ENCODE measurements at places on chromosomes 2 and 18.

GRCh38 chr2:43293744-43294695 is 67.6 kb upstream of the ZFP36L2 start:
- DNase-seq, result peak; percentile 99

DNA sequence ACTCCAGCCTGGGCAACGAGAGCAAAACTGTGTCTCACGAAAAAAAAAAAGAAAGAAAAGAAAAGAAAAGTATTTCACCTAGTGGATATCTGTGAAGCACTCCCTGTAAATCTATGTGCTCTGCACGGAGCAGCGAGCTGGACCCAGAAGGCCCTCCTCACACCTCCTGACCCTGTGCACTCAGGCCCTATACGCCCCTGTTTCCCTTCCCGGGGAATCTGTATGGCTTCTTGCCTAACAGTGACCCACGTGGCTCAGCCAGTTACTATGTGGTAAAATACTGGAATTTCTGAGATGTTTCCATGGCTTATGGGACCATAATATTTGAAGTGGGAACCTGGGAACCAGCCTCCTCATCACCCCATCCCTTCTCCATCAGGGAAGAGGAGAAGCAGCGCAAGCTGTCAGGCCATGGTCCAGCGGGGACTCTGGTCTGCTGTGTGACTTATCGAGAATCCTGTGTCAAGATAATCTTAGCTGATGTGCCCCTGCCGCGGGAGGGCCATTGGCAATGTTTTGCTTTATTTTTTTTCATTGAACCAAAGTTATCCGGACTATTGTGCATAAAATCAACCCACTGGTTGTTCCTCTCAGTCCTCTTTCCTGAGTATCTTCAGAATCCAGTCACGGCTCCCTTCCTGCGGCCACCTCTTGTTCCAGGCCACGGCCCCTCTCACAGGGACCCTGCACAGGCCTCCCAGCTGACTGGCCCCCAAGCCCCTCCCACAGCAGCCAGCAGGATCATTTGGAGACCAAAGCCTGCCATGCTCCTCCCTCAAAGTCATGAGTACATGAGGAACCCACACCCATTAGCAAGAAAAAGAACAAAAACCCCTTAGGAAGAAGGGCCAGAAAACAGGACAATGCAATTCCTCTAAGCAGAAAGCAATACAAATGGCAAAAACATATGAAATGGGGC is 30.6 kb downstream of the SDC1 start:
- DNase-seq, result no peak

GRCh38 chr2:33495683-33496082 is 19.2 kb downstream of the RASGRP3 start:
- no peak for DNase-seq

GRCh38 chr18:36149514-36150289 is 20.0 kb downstream of the ELP2 start:
- DNase-seq, result no peak

- DNase-seq, result peak; percentile 13
Measured at GRCh38 chr2:177550264-177551200, 158.0 kb downstream of the AGPS start.

GRCh38 chr2:196278491-196278911 is 107.1 kb upstream of the STK17B start:
- DNase-seq, result peak; percentile 94

DNA sequence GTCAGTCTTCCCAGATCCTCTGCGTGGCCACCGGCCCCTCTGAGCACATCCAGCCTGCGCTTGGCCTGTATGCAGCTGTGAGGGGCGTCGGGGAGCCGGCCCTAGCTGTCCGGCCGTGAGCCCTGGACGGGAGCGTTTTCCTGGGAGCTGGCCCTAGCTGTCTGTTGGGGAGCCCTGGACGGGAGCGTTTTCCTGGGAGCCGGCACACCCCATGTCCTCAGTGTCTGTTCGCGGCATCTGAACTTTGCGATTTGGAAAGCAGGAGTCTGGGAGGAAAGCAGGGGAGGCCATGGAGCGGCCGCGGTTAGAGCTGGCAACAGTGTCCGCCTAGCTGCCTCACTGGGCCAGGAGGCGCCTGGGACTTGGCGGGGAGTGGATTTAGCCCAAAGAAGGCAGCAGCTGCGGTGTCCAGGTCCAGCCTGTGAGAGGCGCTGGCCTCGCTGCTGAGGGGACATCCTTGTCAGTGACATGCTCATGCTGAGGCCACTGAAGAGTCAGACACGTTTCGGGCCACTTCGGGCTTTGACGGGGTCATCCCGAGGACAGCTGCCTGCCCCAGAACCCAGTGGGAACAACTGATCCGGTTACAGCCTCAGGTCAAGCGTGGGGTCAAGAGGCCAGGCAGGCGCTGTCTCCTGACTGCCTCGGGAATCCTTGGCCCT is 75.8 kb downstream of the KCNG2 start:
- no peak for DNase-seq

GRCh38 chr2:144421606-144422510 is 98.1 kb downstream of the ZEB2 start:
- no peak for DNase-seq

DNA sequence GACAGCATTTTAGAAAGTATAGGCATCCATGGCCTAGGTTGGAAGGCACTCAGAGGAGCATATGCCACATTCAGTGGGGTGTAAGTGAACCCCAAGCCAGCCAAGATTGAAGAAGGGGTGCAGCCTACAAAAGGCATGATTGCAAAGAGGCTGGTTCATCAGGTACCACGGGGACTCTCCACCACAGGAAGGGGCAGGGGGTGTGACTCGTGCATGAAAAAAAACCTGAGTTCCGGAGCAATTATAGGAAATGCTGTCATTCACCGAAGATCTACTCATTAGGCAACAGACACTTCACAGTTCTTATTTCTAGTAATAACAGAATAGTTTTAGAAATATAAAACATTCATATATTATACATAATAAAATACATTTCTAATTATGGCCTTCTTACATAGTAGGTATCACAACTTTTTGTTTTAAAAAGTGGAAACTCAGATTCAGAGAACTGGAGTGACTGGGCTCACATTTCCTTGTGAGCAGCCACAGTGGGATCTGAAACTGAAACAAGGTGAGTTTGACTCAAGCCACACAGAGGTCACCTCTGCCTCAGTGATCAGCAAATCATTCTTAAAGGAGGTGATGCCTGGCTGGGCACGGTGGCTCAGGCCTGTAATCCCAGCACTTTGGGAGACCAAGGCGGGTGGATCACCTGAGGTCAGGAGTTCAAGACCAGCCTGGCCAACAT is 188.4 kb upstream of the GYPC start:
- no peak for DNase-seq

GRCh38 chr2:191566344-191566743 is 111.6 kb upstream of the NABP1 start:
- DNase-seq, result peak; percentile 72

GRCh38 chr2:104855221-104856085 is 1.5 kb downstream of the POU3F3 start:
- no peak for DNase-seq
